Eye (tissue), 1 donor: ENCODE measurements at places on chromosomes 12 and 14.

DNA sequence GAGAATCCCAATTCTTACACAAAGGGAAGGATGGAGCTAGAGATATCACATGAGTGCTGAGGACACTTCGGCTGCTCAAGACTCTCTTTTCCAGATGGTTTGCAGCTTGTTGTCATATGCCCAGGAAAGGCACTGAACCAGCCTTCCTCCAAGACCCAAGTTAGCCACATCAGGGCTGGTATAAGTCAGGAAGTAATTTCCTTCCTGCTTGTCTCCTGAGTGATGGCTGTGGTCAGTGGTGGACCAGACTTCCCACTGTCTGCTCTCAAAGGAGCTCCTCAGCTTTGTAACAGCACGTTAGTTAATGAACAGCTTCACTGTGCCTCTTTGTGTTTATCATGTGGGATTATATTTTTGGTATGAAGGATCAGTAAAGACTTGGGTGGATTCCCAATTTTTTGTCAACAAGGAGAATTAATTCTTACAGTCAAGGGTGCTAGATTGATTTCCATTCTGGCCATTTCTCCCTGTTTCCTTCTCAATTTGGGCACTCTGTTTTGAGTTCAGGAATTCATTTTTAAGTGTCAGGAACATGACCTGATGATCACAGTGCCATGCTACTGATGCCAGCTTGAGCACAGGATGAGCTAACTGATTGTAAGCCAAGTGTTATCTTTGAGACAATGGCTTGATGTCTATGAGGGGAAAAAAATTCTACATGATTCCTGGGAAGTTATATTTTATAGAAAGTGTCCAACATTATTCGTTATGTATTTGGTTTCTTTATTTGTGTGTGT, 145.8 kb downstream of the GCH1 start:
- DNase-seq: no peak

- DNase-seq: no peak
These were observed 88.9 kb downstream of the NTF3 start for GRCh38 chr12:5520831-5521230.

DNA sequence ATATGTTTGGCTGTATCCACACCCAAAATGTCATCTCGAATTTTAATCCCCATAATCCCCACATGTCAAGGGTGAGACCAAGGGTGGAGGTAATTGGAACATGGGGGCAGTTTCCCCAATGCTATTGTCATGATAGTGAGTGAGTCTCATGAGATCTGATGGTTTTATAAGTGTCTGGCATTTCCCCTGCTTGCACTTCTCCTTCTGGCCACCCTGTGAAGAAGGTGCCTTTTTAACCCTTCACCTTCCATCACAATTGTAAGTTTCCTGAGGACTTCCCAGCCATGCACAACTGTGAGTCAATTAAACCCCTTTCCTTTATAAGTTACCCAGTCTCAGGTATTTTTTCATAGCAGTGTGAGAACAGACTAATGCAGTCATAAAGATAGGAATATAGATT, 216.7 kb upstream of the SSTR1 start:
- no peak for DNase-seq

DNA sequence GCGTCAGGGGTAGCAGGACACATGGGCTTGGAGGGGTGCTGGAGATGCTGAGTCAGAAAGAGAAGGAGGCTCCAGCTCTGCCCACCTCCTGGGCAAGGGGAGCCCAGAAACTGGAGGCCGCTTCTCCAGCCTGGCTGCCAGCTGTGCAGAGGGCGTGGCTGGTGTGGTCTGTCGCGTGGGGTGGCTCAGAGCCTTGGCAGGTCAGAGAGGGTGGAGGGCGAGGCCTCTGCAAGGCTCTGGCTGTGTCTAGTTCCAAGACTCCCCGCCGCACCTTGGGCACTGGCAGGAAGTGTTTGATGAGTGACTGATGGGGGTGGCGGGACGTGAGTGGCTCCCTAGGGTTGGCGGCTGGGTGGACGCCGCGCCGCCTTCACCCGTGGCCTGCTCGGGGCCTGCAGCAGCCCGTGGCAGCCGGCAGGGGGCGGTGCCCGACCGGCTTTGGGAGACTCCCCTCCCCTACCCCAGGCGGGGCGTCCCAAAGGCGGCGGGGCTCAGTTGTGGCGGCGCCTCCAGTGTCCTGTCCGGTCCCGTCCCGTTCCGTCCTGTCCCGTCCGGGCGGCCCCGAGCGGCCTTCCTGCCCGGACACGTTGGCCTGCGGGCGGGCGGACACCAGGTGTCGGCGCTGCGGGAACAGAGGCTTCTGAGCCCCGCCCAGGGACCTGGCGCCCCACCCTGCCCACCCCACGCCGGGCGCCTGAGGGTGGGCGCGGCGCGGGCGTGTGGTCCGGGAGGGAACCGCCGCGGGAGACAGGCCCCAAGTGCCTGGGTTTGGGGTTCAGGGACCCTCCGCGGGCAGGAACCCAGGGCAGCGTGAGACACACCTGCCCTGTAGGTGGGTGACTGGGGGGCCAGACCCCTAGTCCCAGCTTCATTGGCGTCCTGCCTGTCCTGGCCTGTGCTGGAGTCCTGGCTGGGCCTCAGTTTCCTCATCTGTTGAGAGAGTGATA, 39.7 kb downstream of the KRT80 start:
- peak; percentile 79 for DNase-seq

GRCh38 chr14:31360919-31361662, 59.3 kb downstream of the HEATR5A start:
- DNase-seq: no peak
